Pancreas (tissue), 10 donors: ENCODE measurements at places on chromosomes 2 and 18. TPM values are rescaled to one million over a fixed set of nuclear protein-coding genes. Genes with fewer than 3 reads are reported as not detected.

The OSBPL6 gene
- 0.30 TPM for polyA plus RNA-seq

The LIMS4 gene
- 2.9 TPM for polyA plus RNA-seq

The TEX44 gene
- polyA plus RNA-seq = not detected

The IL36A gene
- polyA plus RNA-seq = not detected

The GPAT2 gene
- 0.80 TPM for polyA plus RNA-seq
